ENCODE measurements at places on chromosomes 5 and 9. TPM values are rescaled to one million over a fixed set of nuclear protein-coding genes. Genes with fewer than 3 reads are reported as not detected.

FOXD4 gene
- total RNA-seq, result 0.25 TPM

TRIM7 gene
- total RNA-seq, result 2.0 TPM

PCDHGA5 gene
- 0.49 TPM for total RNA-seq

CTXN3 gene
- total RNA-seq, result not detected

SOX30 gene
- not detected for total RNA-seq

TIMD4 gene
- total RNA-seq, result not detected

DDX4 gene
- not detected for total RNA-seq

OR1Q1 gene
- total RNA-seq, result not detected

CSF2 gene
- 1.3 TPM for total RNA-seq

Data from bladder microvascular endothelial cell (primary cell).